NK-92 treated with Interleukin-12 subunit alpha and Interleukin-12 subunit beta, amount 100 ng/mL, for 24 hours (cell line): ENCODE measurements at places on chromosomes 16 and 17.

GRCh38 chr16:50282010-50282538 lies 15.7 kb downstream of the ADCY7 start:
- DNase-seq: peak; percentile 49

- DNase-seq: no peak
Measured at GRCh38 chr16:26567356-26567755, 499.4 kb upstream of the C16orf82 start.

DNA sequence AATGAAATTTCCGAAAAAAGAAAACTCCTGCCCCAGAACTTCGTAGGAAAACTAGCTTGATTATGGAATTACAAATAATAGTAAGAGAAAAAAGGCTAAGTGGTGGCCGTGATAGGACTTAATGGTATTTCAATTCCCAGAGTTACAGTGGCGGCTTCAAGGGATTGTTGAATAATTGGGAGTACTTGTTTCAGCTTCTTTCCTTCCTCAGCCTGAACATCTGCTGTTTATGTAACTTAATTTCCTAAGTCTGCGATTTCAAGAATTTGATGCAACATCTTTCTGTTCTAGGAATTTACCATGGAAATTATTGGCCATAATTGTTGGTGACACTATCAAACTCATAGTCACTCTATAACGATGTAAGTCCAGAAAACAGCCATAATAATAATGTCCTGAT lies 684 bp upstream of the APPBP2 start:
- no peak for DNase-seq

GRCh38 chr16:71792176-71792575 lies 16.5 kb downstream of the AP1G1 start:
- DNase-seq: no peak

DNA sequence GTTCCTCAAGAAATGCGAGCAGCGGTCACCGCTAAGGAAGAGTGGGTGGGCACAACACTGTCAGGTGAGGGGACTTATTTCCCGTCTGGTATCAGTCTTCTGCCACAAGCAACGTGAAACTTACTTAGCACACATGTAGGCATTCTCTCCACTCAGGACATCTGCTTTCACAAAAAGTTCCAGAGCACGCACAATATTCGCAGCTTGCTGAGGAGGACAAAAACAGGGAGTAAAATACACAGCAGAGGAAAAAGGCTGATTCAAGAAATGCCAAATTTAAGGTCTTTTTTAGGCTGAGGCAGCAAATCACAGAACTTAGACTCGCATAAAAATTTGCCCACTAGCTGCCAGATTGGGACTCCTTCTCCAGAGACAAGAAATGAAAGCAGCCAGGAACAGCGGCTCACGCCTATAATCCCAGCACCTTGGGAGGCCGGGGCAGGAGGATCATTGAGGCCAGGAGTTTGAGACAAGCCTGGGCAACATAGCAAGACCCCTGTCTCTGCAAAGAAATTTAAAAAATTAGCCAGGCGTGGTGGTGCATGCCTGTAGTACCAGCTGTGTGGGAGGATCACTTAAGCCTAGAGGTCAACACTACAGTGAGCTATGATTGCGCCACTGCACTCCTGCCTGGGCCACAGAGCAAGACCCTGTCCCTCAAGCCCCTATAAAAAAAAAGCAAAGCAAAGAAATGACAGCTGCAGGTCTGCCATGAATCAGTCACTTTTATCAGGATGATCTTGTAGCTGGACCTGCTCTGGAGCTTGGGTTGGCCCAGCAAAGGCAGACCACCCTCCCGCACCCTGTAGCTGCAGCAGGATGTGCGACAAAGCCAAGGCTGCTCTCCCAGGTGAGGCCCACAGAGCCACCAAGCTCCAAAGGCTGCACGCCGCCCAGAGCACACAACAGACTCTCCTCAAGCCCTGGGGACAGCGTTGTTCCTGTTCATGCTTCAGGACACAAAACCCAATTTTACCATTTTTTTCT lies 20.5 kb downstream of the USP36 start:
- no peak for DNase-seq

DNA sequence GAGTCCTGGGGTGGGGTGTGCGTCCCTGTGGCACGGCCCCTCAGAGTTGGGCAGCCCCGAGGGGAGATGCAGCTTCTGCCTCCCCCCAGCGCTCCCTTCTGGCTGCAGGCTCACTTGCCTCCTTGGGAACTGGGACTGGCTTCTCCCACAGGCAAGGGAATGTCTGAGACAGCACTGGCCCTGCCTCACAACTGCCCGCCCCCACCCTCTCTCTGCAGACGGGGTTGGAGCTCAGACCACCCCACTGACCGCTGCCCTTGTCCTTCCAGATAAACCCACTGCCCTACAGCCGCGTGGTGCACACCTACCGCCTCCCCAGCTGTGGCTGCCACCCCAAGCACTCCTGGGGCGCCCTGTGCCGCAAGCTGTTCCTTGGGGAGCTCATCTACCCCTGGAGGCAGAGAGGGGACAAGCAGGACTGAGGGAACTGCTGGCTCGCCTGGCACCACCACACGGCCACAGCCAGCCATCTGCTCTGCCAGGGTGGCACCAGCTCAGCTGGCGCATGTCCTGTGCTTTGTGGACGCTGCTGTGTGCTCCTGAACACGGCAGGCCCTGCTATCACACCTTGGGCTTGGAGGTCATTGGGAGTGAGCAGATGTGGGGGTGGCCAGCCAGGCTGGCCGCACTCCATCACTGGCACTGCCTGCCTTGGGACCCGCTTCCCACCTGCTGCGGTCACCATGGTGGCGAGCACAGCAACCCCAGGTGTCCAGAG lies 7.1 kb upstream of the RAB40C start:
- no peak for DNase-seq

DNA sequence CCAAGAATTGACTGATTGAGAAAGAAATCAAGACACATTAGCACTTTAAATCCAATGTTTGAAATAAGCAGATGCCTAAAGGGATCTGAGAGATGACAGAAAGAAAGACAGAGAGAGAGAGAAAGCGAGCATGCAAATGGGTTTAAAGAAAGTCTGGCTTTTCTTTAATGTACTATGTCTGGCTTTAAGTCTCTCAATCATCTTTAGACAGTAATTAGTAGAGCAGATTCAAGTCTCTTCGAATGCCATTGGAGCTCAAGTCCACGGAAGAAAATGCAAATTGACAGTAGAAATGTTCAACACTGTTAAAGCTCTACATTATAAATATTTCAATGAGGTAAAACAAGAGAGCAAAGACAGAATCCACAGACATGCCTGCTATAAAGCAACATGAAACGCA lies 1480.2 kb upstream of the CDH8 start:
- DNase-seq: no peak

DNA sequence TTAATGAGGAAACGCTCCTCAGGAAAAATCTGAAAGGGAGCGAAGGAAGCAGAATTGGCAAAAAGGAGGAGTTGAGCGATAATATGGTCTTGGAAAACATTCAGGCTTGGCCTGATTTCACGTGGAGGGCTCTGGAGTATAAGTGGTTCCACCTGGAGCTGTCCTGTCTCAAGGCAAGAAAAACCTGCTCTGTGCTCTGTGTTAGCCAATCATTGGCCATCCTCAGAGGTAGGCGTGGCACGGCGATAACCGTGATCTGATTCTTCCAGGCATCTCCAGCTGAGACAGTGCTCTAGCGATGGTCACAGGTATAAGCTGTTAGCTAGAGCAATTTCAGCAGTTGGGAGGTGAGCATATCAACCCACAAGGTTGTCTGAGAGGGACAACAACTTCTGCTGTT lies 450.5 kb upstream of the MAF start:
- DNase-seq: no peak

DNA sequence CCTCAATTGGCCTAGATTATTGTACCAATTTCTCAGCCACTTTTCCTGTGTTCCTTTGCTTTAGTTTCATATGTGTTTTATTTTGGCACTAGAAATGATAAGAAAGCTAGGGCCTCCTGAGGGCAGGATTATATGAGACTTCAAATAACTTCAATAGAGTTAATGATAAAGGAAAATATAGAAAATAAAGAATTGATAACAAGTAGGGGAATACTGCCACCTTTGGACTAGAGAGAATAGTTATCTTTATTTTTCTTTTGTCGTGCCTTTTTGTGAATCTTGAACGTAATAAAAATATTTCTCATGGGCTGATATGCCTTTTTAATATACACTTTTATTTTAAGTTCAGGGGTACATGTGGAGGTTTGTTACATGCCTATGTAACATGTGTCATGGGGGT lies 29.3 kb upstream of the RBL2 start:
- no peak for DNase-seq

GRCh38 chr16:49855280-49855821 lies 561 bp downstream of the ZNF423 start:
- DNase-seq: no peak

DNA sequence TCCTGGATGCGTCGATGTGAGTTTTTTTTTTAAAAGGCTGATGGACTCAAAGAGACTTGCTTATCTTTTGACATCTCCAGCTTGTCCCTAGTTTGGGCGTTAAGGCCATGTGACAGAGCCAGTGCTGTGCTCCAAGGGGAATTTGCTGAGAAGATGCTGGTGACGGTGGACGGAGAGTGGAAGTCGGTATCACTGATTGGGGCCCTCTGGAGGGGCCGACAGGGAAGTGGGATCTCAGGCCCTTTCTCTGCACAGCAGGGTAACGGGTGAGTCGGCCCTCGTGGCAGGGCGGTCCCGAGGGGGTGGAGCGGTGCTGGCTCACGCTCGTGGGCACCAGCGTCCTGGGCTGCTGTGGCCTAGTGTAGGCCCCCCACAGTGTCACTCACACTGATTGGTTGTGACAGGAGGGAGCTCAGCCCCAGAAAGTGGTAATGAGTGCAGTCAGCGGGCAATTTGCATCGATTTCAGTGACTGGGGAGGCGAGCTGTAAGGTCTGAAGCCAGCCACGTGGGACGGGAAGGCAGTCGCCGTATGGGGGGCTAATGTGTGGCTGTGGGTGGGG lies 91.3 kb downstream of the TBC1D16 start:
- DNase-seq: no peak

DNA sequence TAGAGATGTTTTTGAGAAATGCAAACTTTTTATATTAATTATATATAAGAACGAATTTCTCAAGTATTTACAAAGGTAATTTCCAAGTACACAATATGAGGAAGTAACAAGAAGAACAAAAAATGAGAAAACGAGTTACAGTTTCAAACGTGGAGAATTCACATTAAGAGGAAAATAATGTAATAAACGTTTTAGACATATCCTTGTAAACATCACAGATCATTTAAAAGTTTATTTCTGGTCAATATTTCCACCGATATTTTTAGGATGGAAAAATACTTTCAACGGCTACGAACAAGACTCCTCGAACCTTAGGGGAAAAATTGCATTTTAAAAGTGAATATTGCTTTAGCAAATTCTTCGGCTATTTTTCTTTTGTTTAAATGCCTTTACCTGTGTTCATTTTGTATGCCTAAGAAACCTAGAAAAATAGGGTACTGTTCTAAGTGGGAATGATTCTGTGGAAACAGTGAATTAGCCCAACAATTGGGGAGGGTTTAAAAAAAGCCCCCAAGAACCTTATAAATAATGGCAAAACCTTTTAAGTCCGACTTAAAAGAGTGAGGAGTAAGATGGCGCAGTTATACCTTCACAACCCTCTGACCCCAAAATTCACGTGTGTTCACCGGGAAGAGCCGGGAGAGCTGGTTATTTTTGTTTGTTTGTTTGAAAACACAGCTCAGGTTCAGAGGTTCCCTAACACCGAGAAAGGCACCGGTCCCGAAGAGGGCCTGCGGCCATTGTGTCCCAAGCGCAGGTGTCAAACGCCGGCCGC lies 3.3 kb downstream of the HNF1B start:
- no peak for DNase-seq

DNA sequence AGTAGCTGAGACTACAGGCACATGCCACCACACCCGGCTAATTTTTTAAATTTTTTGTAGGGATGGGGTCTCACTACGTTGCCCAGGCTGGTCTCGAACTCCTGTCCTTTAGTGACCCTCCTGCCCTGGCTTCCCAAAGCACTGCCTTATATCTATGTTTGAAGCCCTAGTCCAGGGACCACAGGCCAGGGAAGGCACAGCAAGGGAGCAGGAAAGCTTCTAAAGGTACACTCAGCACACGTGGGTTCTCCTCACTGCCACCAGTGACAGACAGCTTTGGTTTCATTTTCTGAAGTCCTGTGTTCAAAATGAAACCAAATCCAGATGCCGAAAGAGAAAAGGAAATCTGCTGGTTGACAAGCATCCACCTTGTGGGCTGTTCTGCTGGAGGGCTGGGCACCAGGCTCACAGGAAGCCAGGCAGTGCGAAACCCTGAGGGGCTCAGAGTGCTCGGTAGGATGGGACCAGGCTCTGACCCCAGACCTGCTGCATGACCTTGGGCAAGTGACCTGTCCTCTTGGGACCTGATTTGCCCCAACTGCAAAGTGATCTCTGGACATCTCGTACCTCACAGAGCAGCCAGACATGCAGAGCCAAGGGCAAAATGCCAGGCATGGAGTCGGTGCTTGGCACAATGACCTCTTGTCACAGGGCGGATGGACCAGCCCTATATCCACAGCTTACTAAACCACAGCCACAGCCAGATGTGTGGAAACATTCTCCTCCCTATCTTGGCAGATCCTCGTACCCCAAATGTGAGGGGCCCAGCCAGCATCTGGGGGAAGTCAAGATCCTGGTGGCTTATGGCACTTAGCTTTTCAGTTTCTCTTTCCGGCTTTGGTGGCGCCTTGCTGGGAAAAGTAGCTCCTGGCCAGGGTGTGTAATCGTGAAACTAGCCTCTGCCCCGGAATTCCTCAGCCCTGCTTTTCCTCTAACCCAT lies 2.8 kb upstream of the SOCS1 start:
- DNase-seq: no peak

- DNase-seq: no peak
Measured at GRCh38 chr17:29844339-29845048, 85.5 kb downstream of the SSH2 start.

GRCh38 chr17:73064084-73064938 lies 28.2 kb downstream of the SLC39A11 start:
- no peak for DNase-seq

- DNase-seq: no peak
Measured at GRCh38 chr17:67492251-67492740, 115.2 kb downstream of the PITPNC1 start.

DNA sequence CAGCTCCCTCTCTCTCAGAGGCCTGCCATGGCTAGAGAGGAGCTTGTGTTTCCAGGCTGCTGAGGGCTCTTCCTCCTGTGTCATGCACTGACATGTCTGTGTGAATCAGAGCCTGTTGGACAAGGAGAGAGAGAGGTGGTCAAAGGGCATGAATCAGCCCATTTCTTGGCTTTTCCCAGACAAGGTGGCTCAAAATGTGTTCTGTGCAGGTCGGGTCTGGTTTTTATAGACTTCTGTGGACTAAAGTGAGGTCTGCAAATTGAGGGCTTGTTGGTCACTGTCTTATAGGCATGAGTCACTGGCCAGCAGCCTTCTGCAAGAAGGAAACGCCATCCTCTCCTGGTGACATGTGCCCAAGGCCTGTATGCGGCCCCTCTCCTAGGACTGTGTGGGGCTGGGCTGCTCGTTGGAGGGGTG lies 97.9 kb downstream of the FOXL1 start:
- no peak for DNase-seq

DNA sequence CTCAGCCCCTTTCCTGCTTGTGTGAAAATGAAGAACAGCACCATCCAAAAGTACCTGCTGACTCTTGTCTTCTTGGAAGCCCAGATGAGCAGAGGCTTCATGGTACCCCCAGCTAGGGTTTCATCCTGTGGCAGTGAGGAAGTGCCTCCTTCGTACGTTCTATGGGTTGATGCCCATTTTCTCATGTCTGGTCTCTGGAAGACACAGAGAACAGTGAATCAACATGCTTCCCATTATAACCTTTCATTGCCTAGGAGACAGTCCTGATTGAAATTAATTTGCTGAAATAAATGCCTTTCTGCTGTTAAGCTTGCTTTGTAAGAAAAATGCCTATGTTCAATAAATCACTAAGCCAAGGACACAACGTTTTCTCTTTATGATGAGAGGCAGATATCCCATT lies 36.5 kb downstream of the RCVRN start:
- no peak for DNase-seq
